ENCODE measurements at places on chromosomes 7 and 10. TPM values are rescaled to one million over a fixed set of nuclear protein-coding genes. Genes with fewer than 3 reads are reported as not detected.
A peak's percentile ranks its signal among the peaks of the same experiment; 100 is the strongest.

The ARHGEF5 gene
- 17.7 TPM for total RNA-seq

The NUTM2D gene
- not detected for total RNA-seq

DNA sequence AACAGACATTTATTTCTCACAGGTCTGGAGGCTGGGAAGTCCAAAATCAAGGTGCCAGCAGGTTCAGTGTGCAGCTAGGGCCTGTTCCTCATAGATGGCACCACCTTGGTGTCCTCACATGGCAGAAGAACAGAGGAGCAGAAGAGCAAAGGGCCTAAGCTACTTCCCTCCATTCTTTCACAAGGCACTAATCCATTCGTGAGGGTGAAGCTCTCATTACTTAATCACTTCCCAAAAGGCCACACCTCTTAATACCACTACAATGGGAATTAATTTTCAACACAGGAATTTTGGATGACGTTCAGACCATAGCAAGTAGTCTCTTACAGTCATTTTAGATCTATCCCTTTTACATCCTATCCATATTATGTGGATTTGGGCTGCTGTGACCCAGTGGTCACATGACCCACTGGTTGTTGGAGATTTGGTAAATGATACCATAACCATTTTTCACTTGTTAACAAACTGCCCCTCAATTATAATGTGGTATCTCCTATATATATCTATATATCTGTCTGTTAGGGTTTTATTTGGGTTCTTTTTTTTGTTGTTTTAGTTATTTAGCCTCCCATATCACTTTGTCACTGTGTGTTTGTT lies 63.4 kb downstream of the BBS9 start:
- no peak for DNase-seq

GRCh38 chr7:121113288-121113687 lies 124.8 kb downstream of the CPED1 start:
- DNase-seq: peak; percentile 84

- DNase-seq: peak; percentile 76
Measured at GRCh38 chr7:1520539-1521234, 9.8 kb upstream of the MAFK start.

The LIPM gene
- total RNA-seq: not detected

The KEL gene
- total RNA-seq: not detected

The MYH16 gene
- total RNA-seq: 4.7 TPM

The SH2B2 gene
- total RNA-seq: 8.8 TPM

The WDR37 gene
- total RNA-seq: 7.1 TPM

The GPER1 gene
- 4.9 TPM for total RNA-seq

The TBC1D12 gene
- 4.5 TPM for total RNA-seq

- no peak for DNase-seq
Measured at GRCh38 chr7:106704000-106704840, 43.3 kb upstream of the CCDC71L start.

DNA sequence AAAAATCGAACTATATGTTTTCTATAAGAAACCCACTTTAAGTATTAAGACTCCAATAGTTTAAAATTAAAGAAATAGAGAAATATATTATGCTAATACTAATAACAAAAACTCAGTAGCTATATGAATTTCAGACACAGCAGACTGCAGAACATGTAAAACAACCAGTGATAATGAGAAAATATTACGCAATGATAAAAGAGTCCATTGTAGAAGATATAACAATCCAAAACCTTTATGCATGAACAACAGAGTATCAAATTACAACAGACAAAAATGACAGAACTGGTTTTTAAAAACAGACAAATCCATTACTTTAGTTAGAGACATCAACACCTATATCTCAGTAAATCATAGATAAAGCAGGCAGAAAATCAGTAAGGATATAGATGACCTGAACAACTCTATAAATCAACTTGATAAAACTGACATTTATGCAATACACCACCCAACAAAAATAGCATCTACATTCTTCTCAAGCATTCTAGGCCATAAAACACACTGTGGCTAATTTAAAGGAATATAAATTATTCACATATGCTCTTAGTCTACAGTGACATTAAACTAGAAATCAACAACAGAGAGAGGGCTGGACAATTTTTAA lies 669.5 kb upstream of the GHITM start:
- no peak for DNase-seq

The TMEM184A gene
- total RNA-seq: 23.1 TPM

The PIK3CG gene
- total RNA-seq: not detected

DNA sequence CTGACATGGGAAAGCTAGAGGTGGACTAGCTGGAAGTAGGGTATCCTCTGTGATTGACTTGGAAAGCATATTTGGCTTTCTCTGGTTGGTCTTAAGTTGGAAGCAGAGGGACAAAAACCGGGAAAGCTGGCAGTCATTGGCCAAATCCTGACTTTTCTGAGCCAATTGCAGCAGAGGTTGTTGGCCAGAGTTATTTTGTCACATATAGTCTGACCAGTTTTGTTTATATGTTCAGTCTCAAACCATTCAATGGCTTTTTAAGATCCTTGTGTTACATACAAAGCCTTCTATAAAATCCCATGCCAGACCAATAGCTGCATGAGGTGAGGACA lies 6.3 kb downstream of the CFAP69 start:
- peak; percentile 32 for DNase-seq

The GIMAP4 gene
- total RNA-seq: not detected

DNA sequence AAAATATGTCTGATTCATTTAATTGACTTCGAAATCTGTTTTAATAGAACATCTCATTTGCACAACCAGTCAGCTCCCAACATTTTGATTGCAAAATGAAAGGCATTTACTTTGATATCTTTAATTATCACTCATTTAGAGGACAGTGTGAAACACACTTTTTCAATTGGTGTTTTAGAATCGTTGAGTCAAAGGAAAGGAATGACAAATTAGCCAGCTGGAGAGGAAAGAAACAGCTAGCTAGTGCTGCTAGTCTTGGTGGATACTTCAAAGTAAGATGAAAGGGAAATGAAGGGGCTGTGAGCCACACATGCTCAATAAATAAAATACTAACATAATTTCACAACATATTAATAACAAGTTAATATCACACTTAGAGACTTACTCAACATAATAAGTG lies 570.2 kb downstream of the PHTF2 start:
- no peak for DNase-seq

The EBLN1 gene
- not detected for total RNA-seq

The LAMB4 gene
- total RNA-seq: not detected

GRCh38 chr7:47188136-47188535 lies 393.8 kb downstream of the TNS3 start:
- no peak for DNase-seq

DNA sequence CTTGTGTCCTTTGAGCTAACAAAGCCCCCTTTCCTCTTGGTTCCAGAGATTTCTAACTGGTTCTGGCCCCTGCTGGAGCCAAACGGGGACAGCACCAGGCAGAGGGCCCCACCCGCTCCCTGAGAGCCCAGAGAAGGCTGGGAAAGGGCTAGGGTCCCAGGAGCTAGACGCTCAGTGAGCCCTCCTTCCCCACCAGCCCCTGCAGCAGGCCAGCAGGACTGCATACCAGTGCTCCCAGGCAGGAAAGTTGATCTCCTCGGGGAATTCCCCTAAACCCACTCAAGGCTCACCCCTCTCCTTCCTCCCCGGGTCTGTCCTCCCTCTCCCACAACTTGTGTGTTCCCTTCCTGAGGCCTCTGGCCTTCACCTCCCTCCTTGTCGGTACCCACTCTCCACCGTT lies 47.7 kb downstream of the PAX2 start:
- DNase-seq: no peak

GRCh38 chr10:100327007-100327717 lies 2.9 kb downstream of the PKD2L1 start:
- DNase-seq: no peak

GRCh38 chr7:114303301-114303700 lies 111.3 kb upstream of the FOXP2 start:
- no peak for DNase-seq
